Left hindlimb (tissue), 1 donor: ENCODE measurements at places on chromosomes 4 and X.

- DNase-seq = no peak
These were observed 113.8 kb upstream of the PPP2R3B start for GRCh38 chrX:500481-501010.

GRCh38 chr4:26871611-26872010 is 11.0 kb downstream of the STIM2 start:
- DNase-seq = no peak

DNA sequence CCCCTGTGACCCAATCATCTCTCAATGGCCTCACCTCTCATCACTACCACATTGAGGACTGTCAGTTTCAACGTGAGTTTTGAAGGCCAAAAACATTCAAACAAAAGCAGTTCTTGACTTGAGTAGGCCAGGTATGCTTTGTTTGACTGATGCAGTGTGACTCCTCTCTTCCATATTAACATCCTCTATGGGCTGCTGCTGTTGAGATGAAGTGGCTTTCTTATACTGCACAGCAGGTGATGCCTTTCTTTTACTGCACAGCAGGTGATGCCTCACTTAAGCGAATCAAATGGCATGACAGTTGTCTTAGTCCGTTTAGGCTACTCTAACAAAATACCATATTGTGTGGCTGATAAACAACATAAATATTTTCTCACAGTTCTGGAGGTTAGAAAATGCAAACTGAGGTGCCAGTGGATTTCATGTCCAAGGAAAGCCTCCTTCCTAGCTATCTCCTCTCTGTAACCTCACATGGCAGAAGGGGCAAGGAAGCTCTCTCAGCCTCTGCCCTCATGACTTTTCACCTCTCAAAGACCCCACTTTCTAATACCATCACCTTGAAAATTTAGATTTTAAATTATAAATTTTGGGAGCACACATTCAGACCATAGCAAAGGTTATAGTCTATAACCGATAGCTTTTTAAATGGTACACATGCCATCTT is 2267.9 kb upstream of the AGA start:
- no peak for DNase-seq

DNA sequence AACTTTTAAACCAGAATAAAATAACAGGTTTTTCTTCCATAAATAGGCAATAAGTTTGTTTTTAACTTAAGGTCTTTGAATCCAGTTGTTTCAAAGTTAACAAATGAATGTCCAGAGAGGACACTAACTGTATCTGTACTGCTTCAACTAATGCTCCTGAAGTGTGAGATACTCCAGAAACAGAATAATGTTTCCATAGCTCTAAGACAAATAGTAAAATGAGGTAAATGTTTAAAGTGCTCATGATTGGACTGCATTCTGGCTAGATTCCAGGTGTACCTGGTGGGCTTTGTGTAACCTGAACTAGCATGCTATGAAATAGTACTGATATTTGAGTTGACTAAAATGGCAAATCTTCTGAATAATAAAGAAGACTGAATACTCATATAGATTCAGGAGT is 51.7 kb downstream of the METTL14 start:
- DNase-seq = no peak

- no peak for DNase-seq
These were observed 6.2 kb upstream of the DCTD start for GRCh38 chr4:182923366-182923765.

DNA sequence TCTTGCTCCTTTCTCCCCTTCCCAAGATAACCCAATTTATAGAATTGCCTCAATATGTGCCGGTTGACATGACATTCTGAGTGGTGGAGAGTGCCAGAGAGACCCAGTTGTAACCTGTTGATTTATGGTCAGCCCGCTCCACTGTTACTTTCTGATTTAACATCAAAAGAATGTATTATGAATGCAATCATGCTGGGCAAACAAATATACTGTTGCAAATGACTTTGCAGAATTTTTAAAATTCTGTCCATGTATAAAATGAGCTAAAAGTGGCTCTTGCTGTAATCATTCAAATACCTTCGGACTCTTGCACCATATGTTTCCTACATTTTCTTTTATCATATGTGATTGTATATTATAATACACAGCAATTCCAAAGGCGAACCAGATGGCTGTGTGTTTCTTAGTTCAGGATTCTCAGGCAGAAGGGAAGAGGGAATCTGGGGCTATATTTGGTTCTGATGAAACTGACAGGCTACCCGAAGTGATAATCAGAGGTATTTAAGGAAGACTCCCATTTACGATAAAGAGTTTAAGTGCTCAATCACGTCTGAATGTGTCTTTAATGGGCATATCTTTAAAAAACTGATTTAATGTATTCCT is 131.7 kb downstream of the CLCN4 start:
- no peak for DNase-seq

DNA sequence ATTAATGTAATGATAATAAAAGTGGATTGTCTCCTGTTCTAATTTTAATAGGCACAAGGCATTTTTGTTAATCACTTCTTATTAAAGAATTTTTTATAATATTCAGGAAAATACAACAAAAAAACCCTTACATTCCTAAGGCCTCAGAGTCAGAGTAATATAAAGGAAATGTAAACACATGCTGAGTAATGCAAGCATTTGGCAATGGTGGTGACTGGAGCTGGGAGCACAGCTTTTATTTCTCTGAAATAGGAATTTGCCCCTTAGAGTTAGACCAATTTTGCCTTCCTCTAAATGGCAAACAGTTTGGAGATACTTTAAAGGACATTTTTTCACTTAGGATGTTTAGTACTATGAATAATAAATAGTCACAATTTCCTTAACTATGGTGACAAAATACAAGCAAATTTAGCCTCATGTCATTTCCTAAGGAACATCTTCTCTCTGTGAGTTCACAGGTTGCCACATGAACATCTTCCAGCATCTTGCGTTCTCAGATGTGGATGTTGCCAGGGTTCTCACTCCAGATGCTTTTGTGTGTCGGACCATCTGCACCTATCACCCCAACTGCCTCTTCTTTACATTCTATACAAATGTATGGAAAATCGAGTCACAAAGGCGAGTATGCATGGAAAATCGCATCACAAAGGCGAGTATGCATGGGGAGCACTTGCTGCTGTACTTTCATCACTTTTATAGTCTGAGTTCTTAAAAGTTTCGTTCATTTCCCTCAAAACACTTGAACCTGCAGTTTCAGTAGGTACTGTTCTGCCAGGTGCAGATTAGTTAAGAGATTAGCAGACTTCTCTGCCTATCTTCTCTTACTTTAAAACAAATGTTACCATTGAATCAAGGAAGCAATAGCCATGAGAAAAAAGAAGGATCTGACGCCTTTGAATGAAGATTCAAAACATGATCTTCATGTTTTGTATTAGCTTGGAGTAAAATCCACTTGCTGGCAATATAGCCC is 15.9 kb upstream of the F11 start:
- no peak for DNase-seq

DNA sequence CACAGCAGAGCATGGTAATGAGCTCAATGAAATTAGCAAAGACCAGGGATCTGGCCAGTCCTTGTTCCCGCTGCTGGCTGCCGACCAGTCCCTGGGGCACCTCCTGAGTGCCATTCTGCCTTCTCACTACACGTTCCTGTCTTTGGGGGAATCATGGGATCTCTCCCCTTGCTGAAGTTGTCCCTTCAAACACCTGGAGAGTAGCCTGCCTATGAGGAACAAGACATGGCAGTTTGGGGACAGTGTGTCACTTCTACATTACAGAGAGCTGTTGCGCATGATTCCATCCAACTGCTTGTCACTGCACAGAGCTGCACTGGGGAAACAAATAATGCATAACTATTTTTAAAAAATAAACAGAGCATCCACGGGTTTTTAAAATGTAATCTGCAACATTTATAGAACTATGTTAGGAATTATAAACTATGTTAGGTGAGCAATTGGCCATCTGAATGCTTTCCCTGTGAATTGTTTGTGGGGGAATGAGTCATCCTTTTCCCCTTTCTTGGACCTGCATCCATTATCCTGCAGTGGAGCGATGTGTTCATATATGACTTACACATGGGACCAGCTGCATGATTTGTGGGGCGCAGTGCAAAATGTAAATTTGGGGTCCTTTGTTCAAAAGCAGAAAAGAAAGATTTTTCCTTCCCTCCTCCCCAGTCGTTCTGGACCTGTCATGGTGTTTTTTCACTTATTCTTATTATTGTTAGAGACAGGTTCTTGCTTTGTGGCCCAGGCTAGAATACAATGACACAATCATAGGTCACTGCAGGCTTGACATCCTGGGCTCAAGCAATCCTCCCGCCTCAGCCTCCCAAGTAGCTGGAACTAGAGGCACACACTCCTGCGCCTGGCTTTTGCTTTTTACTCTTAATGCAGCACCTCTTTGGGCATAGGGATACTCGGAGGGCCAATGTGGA is 115.0 kb upstream of the TBL1X start:
- DNase-seq = no peak

- peak; percentile 57 for DNase-seq
These were observed 2.0 kb downstream of the TMEM255A start for GRCh38 chrX:120308959-120309872.

DNA sequence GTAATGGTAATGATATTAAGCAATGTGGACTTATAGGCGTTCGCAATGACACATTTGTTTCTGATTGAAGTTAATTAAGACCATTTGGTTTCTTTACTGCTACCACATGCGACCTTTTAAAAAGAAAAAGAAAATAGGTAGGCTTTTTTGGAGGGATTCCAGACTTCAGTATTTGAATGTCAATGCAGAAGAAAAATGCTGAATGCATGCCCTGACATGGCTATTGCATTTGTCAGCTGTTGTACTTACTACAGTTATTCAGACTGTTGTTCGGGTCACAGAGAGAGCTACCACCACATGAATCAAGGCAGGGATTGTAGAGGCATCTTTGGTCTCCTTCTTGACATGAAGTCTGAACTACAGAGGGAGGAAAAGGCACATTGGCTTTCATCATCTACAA is 163.7 kb downstream of the CORIN start:
- no peak for DNase-seq

GRCh38 chrX:16212024-16212423 is 44.7 kb downstream of the MAGEB17 start:
- no peak for DNase-seq

DNA sequence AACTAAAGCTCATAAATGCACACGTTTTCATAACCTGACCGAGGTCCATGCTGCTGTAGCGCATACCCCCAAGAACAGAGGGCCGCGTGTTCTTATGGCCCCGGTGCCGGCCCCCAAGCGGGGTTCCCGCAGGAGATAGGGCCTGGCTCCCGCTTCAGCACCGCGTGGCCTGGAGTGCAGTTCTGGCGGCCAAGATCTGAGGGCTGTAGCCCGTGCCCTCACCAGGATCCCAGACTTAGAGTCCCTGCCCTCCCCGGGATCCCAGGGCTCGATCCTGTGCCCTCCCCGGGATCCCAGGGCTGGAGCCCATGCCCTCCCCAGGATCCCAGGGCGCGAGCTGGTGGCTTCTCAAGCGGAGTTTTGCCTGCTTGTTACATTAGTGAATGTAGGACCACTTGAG is 1.0 kb upstream of the GRPEL1 start:
- DNase-seq = no peak

DNA sequence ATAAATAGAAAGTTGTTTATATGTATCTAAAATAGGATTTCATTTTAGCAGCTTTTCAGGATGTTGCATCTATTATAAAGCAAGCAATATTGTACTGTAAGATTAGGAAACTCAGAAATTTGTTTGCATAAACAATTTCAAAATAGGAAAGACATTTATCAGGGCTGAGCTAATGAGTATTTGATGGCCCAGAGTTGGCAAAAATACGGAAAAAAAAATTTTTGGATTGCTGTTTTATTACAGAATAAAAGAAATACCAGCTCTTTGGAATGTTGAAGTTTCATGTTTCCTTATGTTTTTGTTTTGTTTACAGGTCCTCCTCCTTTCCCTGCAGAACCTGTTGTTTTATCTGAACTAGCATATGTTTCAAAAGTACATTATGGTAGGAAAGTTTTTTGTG is 14.5 kb downstream of the ADAD1 start:
- DNase-seq = no peak

DNA sequence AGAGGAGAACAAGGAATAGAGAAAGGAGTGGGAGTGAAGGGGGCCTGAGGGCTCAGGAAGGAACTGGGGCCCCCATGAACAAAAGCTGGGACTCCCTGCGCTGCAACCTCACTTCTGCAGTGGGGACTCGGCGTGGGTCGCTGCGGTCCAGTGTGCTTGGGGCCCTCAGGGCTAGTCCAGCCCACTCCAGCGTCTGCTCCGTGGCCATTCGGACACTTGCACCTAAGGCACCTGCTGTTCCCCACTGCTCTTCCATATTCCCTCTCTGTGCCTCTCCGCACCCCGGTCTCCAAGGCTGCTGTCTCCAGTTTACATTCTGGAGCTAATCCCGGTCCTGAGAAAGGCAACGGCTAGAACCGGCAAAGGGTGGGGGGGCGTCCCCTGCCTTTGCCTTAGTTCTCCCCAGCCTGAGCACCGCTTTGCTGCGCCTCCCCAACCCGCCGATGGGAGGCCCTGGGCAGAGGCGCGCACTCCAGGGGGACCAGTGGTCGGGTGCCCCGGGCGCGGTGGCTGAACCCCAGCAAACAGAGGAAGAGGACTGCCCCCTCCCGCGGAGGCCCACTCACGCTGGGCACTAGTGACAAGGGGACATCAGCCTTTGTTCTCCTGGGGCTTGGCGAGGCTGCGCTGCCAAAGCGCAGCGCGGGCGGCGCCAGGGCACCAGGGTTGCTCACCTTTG is 327.7 kb upstream of the F9 start:
- DNase-seq = no peak

DNA sequence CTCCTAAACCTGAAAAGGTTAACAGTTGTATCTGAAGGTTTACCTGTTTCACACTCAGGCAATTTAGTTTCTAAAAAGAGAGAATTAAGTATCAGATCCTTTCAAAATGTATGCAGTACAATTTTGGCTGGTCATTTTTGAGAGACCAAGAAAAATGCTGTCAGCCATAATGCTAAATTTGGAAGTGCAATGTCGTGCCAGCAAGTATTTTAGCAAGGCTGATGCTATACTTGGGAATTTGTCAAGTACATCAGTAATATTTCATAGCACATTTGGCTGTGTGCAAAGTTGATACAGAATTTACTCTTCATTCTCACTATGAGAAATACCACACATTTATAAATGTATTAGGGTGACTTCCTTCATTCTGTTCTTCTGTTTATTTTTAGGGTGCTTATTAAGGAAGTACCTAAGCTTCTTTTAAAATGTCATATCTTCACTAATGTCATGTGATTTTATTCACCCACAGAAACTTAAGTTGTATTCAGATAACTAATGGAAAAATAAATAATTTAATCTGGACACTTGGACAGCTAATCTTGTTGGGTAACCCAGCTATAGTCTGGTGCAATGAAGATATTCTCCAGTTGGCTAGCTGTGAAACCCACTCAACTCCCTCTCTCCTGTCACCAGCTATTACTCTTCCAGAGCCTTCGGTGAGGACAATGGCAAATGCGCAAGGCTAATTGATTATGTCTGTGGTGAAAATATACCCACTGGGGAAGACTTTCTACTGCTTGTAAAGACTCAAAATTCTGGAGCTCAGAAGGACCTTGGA is 84.2 kb upstream of the TLL1 start:
- DNase-seq = no peak

- peak; percentile 56 for DNase-seq
These were observed at the start of gene TMEM185A for GRCh38 chrX:149631234-149632165. TSS of gene TMEM185A (minus strand) at chrX:149631792. CDS start at chrX:149631580, 212 bp downstream.

DNA sequence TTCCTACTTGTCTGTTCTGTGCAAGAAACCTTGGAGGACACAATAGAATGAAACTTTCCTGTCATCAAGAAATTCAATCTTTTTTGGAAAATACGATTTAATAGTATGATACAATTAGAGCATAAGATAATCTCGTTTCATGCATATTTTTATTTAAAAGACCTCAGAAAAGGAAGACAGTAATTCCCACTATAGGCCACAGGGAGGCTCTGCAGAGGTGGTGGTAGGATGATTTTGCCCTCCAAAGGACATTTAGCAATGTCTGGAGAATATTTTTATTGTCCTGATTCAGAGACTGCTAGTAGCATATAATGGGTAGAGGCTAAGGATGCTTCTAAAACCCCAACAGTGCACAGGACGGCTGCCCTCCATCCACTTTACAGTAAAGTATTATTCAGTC is 68.7 kb downstream of the PAK3 start:
- DNase-seq = no peak
